NCI-H82 (cell line): ENCODE measurements at places on chromosomes 11 and 22.
A peak's percentile ranks its signal among the peaks of the same experiment; 100 is the strongest.

DNA sequence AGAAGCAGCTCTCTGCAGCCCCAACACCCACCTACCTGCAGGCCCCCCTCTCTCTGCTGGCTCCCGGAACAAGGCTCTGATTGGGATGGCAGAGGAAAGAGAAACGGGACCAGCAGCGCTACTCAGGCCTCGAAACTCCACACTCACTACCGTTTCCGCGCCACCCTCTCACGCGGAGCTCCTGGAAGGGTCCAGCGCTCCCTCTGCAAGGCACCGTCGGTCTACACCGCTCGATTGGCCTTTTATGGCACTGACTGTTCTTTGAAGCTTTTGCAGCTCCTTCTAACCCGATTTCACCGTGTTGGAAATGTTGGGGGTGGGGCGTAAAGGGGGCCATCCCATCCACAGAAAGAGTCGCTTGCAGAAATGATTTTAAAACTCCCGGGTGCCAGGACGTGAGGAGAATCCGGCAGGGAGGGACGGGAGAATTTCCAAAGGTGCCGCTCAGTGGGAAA, 323 bp upstream of the PANX1 start:
- DNase-seq: peak; percentile 75

DNA sequence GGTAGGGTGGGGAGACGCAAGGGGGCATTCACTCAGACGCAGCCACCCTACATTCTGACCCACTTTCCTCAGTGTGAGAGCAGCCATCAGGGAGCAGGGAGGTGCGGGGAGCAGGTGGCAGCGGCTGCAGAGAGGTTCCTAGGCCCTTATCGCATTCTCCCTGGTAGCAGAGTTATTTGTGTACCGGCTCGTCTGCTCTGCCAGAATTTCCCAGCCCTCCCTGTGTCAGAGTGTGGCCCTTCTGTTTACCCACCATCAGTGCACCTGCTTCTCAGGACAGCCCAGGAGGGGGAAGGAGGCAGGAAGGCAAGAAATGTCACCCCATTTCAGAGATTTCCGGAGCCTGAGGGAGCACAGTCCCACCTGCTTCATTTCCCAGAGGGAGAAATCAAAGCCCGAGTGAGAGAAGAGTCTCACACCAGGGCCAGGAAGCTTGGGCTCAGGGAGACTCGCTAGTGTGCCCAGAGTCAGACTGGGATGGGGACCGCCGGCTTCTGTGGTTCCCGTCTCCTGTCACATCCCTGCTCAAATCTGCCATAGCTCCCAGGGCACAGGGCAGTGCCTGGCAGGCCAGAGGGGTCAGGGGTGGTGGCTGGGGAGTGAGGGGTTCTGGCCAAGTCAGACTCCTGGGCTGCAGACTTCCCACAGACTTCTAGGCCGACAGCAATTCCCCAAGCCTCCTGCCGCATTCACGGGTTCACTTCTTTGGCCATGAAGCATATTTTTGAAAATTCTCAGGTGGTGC, 49.7 kb downstream of the ARRB1 start:
- DNase-seq: no peak

- DNase-seq: peak; percentile 56
These were observed 38.0 kb downstream of the EXT2 start for GRCh38 chr11:44133335-44133946.

- peak; percentile 85 for DNase-seq
These were observed 21.5 kb downstream of the LRP4 start for GRCh38 chr11:46896719-46897406.

DNA sequence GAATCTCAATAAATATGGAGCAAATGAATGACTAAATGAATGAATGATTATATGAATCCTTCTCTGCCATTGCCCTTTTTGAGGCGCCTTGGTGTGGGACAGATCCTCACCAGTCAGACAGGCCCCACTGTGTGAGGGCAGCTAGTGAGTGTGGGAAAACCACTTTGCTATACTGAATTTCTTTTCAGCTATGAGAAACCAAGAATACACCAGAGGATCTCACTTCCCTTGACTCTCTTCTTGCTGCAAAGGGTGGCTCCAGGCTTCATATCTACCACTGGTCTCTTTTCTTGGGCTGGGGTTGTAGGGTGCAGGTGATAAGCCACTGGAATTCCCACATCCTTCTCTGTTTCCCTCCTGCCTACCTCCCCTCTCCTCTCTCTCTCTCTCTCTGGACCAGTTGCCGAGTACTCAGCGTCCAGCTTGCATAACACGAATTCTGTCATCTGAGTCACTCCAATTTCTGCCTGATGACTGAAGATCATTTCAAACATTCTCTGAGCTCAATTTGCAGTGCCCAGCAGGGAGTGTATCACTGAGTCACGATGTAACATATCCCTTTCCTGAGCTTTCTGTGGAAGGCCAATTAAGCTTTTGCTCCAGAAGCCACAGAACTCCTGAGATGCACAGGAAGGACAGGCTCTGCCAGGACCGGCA, 304.3 kb upstream of the NCAM1 start:
- DNase-seq: no peak

DNA sequence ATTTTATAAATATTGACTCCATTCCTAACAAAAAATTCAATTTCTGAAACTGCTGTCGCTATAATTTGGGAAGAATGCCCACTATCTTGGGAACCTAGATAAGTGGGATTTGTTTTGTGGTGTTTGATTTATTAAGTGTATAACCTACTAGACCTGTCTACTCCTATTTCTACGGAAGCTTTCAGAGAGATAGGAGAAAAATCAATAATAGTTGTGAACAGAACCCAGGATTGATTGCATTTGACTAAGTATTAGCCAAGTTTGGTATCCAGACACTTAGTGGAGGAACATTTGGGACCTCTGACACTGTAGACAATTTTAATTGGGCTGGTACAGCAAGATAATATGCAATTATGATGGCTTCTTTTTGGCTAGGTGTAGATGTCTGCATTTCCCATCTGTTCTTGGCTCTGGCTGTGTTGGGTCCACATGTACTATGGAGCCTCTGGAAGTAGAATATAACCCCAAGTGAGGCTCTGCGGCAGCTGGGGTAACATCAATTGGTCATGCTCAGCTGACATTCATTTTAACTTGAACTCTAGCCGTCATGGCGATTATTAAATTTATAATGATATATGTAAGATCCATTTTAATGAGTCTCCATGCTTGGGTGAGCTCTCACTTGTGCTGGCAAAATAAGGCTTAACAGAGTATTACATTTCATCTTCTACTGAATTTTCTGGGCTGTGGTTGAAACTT, 111.5 kb upstream of the E2F8 start:
- no peak for DNase-seq

DNA sequence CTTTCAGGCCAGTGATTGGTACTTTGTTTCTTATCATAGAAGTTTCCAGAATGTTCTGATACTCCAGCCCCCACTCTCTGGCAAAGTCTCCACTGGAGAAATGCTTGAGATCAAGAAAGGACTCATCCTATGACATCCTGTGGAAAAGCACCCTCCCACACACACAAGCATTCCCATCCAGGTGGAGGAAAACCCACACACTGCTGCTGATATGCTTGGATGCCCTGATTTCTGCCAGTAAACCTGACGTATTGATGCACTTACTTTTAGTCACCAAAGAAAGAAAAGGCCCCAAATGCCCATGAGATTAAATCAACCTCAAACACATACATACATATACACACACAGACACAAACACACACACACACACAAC, 9.2 kb upstream of the SLC5A12 start:
- DNase-seq: no peak

- DNase-seq: peak; percentile 77
These were observed 11.2 kb downstream of the DPP3 start for GRCh38 chr11:66491315-66491935.

- DNase-seq: no peak
These were observed 66.4 kb downstream of the LRRC32 start for GRCh38 chr11:76604081-76604625.

GRCh38 chr11:47539681-47540039, 13.3 kb downstream of the CELF1 start:
- no peak for DNase-seq

- no peak for DNase-seq
These were observed 72.6 kb downstream of the CCDC34 start for GRCh38 chr11:27290261-27291050.

- DNase-seq: no peak
These were observed 14.7 kb downstream of the ZBTB44 start for GRCh38 chr11:130299978-130300377.

DNA sequence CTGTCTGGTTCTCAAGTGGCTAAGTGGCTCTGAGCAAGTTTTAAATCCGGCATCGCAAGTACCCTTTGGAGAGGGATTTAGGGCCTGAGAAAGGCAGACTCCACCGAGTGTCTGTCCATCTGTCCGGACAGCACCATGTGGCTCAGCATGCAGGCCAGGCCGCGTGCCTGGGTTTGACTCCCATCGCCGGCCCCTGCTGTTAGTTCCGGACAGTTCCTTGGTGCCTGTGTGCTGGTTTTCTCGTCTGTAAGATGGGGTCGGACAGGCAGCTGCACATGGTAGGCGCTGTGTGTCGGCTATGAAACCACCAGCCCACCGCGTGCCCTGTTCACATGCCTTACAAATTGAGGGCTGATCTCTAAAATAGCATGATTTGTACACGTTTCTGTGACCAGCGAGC, 31.0 kb downstream of the NUP50 start:
- DNase-seq: peak; percentile 8

DNA sequence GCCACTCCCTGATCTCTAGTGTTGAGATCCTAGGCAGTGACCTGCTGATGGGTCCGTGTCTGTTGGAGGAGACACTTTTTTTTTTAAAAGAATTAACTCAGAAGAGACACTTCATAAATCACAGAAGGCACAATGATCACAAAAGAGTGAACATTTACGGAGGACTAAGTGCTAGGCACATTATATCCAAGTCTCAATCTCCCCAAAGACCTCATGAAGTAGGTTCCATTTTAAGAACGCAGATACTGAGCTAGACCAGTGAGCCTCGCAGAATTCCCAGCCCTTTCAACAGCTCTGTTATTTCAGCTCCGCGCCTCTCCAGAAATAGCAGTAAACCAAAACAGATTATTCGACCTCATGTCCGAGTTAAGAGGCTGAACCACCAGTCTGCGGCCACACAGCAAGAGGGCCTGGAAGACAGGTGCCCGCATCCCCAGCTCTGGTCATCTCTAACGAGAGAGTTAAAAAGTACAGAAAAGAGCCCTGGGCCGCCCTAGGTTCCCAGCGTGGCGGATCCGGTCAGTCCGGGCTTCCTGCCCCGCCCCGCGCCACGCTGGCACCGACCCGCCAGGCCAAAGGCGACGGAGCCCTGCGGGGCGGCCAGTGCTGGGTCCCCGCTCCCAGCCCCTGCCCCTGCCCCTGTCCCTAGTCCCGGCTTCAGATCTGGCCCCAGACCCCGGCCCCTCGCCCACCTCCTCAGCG, 612 bp downstream of the XBP1 start:
- peak; percentile 48 for DNase-seq

DNA sequence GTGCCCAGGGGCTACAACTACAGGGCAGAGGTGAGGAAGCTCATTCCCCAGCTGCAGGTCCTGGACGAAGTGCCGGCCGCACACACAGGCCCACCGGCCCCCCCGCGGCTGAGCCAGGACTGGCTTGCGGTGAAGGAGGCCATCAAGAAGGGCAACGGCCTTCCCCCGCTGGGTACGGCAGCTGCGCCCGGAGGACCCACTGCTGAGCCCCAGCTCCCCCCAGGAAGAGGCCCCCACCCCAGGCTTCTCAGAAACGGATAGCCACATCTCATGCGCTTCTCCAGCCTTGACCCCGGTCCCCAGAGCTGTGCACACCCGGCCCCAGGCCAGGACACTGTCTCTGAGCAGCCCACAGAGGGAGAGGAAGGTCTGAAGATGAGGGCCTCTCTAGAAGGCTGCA, 9.4 kb downstream of the LMNTD2 start:
- no peak for DNase-seq

DNA sequence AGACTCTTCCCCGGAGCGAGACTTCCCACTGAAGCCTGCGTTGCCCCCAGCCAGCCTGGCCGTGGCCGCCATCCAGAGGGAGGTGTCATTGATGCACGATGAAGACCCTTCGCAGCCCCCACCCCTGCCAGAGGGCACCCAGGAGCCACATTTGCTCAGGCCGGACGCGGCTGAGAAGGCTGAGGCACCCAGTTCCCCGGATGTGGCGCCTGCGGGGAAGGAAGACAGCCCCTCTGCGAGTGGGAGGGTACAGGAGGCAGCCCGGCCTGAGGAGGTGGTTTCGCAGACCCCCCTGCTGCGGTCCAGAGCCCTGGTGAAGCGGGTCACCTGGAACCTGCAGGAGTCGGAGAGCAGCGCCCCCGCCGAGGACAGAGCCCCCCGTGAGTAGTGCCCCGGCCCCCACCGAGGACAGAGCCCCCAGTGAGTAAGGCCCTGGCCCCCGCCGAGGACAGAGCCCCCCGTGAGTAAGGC, 6.4 kb downstream of the IRF7 start:
- DNase-seq: no peak

DNA sequence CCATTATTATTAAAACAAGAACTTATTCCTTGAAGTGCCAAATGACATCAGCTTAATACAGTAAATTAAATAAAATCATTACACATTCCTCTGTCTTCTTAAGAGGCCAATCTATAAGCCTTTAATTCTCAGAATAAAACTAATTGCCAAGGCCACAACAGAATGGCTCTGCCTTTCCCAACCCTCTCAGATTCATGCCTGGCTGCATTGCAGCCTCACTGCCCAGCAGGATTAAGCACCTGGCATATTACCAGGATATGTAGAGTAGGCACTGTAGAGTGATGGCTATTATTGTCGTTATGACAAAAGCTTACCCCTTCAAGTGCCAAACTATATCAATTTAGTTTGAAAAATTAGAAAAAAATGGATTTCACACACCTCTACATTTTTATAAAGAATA, 9.4 kb upstream of the CALCA start:
- peak; percentile 35 for DNase-seq

- DNase-seq: no peak
These were observed 301.8 kb upstream of the FAT3 start for GRCh38 chr11:91922846-91923245.

GRCh38 chr11:70487756-70488155, 89.4 kb downstream of the CTTN start:
- no peak for DNase-seq

- DNase-seq: no peak
These were observed 101.4 kb upstream of the C11orf87 start for GRCh38 chr11:109320595-109320994.
